Kidney epithelial cell (primary cell): ENCODE measurements at places on chromosomes 6 and 20. TPM values are rescaled to one million over a fixed set of nuclear protein-coding genes. Genes with fewer than 3 reads are reported as not detected.

NEURL2 gene
- 7.9 and 9.0 TPM in 2 replicates for total RNA-seq

PLN gene
- total RNA-seq: not detected in 2 replicates

EPPIN gene
- total RNA-seq: not detected in 2 replicates

SLC26A8 gene
- not detected in 2 replicates for total RNA-seq

KCNQ2 gene
- total RNA-seq: 0.04 and 0.21 TPM in 2 replicates

WASF1 gene
- total RNA-seq: 11.2 and 15.3 TPM in 2 replicates

ZNF341 gene
- total RNA-seq: 1.2 and 2.3 TPM in 2 replicates

GMPR gene
- 0.96 and 2.5 TPM in 2 replicates for total RNA-seq

ID1 gene
- 27.5 and 32.1 TPM in 2 replicates for total RNA-seq

ADISSP gene
- total RNA-seq: 34.8 and 35.2 TPM in 2 replicates

VGLL2 gene
- not detected in 2 replicates for total RNA-seq

C6orf58 gene
- total RNA-seq: not detected in 2 replicates

SNAP91 gene
- 0.13 and 0.34 TPM in 2 replicates for total RNA-seq

MCCD1 gene
- total RNA-seq: not detected in 2 replicates

LRRN4 gene
- total RNA-seq: 65.3 and 71.2 TPM in 2 replicates

MYBL2 gene
- 4.1 and 7.1 TPM in 2 replicates for total RNA-seq

COL9A1 gene
- total RNA-seq: not detected in 2 replicates

HLA-DPB1 gene
- 5.5 and 7.6 TPM in 2 replicates for total RNA-seq

PSMG4 gene
- 14.6 and 26.5 TPM in 2 replicates for total RNA-seq

PPP1R16B gene
- total RNA-seq: 0.13 and 0.14 TPM in 2 replicates

SIRPD gene
- not detected in 2 replicates for total RNA-seq

REV3L gene
- 16.2 and 35.7 TPM in 2 replicates for total RNA-seq

NOX3 gene
- total RNA-seq: 0.17 TPM in 1 of 2 replicates, not detected in the other

PPP1R14C gene
- total RNA-seq: 37.0 and 45.5 TPM in 2 replicates

EPB41L2 gene
- total RNA-seq: 48.2 and 48.7 TPM in 2 replicates

HCK gene
- total RNA-seq: 0.17 and 0.34 TPM in 2 replicates

TAAR9 gene
- total RNA-seq: not detected in 2 replicates

DNAH8 gene
- not detected in 2 replicates for total RNA-seq

BPIFB2 gene
- total RNA-seq: not detected in 2 replicates

UST gene
- total RNA-seq: 3.5 and 5.2 TPM in 2 replicates

TAF11 gene
- total RNA-seq: 22.5 and 27.5 TPM in 2 replicates

ELOVL2 gene
- 0.27 and 0.84 TPM in 2 replicates for total RNA-seq

E2F1 gene
- total RNA-seq: 3.2 and 4.1 TPM in 2 replicates

MLN gene
- total RNA-seq: not detected in 2 replicates

SRSF12 gene
- total RNA-seq: 8.3 and 10.1 TPM in 2 replicates

CCN5 gene
- not detected in 2 replicates for total RNA-seq

KCNK17 gene
- not detected in 2 replicates for total RNA-seq

DNMT3B gene
- 7.5 and 9.0 TPM in 2 replicates for total RNA-seq

TP53INP2 gene
- total RNA-seq: 15.0 and 19.9 TPM in 2 replicates

SLC16A10 gene
- 1.0 and 1.4 TPM in 2 replicates for total RNA-seq

CNR1 gene
- total RNA-seq: 0.92 and 1.2 TPM in 2 replicates

ZC2HC1B gene
- total RNA-seq: not detected in 2 replicates

TPD52L1 gene
- 57.7 and 63.3 TPM in 2 replicates for total RNA-seq

TPMT gene
- total RNA-seq: 12.4 and 14.9 TPM in 2 replicates

LY6G6C gene
- not detected in 2 replicates for total RNA-seq

PANK2 gene
- total RNA-seq: 29.9 and 40.8 TPM in 2 replicates
